T follicular helper cell (primary cell): ENCODE measurements at places on chromosomes 4 and X.

DNA sequence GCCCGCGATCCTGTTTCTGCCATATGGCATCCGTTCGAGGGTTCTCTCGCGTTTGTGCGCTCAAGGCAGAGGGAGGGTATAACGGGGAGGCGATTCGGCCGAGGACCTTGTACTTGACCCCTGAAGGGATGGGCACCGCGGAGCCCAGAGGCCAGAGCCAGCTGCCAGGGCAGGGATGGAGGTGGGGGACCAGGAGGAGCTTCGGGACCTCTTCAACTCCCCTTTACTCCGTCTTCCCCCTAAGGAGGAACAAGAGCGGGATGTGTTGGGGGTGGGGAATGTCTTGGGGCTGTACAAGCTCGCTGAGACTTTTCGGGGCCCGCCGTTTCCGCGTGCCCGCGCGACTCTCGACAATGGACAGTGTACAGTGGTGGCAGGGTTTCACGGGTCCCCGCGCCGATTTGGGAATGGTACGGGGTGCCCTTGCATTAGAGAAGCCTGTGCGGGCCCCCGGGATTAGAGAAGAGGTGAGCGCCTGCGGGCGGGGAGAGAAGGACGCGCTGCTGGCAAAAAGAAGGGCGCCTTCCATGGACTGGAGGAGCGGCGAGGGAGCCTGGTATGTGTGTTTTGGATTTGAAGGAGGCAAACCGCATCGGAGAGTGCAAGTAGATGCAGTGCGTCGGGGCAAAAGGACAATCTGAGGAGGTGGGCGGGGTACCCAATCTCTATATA lies 760 bp downstream of the UGT8 start:
- no peak for DNase-seq

DNA sequence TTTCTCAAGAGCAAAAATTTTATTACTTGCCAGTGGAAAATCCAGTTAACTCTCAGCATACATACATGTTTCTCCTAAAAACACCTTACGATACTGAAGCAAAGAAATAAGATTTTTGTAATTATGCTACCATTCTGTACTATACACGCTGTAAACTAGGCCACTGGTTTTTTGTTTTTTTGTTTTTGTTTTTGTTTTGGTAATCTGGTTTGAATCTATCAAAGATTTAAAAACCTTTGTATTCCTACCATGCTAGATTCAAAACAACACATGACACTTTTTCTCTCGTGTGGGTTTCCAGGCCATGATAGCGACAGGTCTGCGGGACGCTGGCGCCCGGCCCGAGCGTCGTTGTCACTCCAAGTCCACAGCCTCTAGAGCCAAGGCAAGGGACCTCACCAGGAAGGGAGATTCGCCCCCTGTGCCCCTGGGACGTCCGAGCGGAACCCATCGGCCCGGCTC lies 723 bp downstream of the TMEM192 start:
- no peak for DNase-seq

GRCh38 chr4:121669163-121669550 lies 27.6 kb downstream of the ANXA5 start:
- DNase-seq: no peak

GRCh38 chr4:158333820-158334219 lies 123.5 kb downstream of the TMEM144 start:
- no peak for DNase-seq

DNA sequence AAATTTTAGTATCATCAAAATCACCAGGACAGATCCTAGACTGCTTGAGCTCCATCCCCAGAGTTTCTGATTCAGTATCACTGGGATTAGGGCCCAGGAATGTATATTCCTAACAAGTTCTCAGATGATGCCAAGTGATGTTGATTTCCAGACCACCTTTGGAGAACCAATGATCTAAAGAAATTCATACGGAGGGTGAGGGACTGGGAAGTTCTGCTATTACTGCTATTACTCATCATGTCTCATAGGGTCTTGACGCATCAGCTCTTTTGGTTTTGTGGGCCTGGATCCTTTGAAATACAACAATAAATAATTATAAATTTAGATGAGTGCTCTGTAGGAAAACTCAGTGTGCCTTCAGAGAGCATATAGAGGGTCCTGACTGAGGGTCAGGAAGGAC lies 59.8 kb upstream of the LGI2 start:
- no peak for DNase-seq

DNA sequence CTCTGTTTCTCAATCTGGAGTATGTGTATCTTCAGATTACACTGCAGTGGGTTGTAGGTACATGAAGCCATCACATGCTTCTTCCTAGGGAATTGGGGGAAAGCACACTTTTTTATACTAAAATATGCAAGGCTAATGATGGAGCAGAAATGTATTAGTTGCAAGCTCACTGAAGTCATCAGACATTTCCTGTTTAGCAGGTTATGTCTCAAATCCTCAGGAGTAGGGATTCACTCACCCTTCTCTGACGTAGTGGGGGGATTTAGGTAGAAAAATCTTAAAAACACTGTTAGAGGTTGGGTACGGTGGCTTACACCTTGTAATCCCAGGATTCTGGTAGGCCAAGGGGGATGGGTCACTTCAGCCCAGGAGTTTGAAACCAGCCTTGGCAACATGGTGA lies 128.4 kb upstream of the GPC4 start:
- DNase-seq: no peak

GRCh38 chr4:72701987-72702819 lies 133.2 kb upstream of the ADAMTS3 start:
- DNase-seq: peak; percentile 6

- no peak for DNase-seq
Observed at GRCh38 chrX:143306991-143307937, 210.0 kb downstream of the SPANXN3 start.

- no peak for DNase-seq
Observed at GRCh38 chr4:94913316-94913715, 155.6 kb downstream of the BMPR1B start.

DNA sequence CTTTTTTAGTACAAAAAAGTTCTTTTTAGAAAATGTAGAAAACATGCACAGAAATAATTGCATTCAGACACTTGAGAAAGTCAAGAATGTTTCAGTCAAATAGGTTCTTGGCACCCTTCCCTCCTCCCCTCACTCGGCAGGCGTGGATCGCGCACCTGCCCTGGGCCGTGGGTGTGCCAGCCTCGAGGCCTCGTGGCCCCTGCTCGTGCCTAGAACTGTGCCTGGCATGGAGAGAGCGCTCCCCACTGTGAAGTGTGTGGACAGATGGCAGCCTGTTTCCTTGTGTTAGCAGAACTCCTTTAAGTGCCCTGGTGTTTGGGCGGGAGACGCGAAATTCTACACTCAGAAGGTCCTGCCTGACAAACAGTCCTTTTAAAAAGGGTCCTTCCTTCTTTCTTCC lies 14.7 kb downstream of the RGS12 start:
- no peak for DNase-seq

DNA sequence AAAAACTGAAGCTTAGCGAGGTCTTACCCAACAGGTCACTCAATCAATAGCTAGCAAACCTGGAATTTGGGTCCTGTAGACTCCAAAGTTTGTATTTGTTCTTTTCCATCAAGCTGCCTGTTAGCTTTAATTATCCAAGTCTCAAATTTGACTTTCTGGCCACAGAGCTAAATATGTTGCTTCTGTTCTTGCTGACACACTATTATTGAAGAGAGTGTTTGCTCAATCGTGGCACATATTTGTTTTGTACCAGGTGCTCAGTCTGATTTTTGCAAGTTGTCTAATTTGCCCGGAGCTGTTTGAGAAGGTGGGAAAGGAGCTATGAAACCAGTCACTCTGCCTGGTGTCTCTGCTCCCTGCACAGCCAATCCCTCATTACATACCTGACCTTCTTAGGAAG lies 41.7 kb upstream of the FRMD7 start:
- no peak for DNase-seq

- DNase-seq: no peak
Observed at GRCh38 chrX:63739885-63740284, 45.1 kb downstream of the ARHGEF9 start.

- DNase-seq: no peak
Observed at GRCh38 chr4:2047031-2047660, 12.0 kb upstream of the NAT8L start.

DNA sequence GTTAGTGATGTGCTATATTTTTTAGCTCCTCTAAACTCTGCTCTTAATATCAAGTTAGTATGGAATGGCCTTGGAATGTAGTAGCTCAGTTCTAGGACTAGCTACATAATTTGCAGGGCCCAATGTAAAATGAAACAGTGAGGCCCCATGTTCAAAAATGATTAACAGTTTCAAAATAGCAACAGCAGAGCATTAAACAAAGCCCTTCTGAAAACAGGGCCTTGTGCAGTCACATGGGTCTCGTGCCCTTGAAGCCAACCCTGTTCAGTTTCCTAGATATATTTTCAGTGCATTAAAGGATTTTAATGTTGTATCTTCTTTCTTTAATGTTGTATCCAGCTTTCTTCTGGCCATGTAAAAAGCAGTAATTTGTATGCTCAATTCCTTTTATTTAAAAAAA lies 82.1 kb downstream of the TASL start:
- DNase-seq: no peak

GRCh38 chrX:145563159-145563558 lies 254.5 kb upstream of the SLITRK2 start:
- DNase-seq: no peak

- no peak for DNase-seq
Observed at GRCh38 chr4:179750374-179750773, 2308.1 kb upstream of the AGA start.

DNA sequence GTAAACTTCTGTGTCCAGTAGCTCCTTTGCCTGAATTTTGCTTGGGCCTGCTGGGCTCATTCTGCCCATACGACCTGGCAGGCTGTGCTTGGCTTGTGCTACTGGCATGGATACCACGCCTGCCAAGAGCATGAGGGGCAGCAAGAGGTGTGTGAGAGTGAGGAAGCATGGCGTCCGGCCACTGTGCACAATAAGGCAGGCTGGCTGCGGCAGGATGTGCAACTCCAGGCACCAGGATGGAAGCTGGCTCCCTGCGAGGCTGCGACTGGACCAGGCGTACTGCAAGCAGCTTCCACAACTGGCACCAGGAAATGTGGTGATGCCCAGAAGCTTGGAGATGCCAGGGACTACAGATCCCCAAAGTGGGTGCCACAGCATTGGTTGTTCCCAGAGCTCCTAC lies 709.3 kb downstream of the PCDH18 start:
- no peak for DNase-seq

GRCh38 chr4:57333684-57334083 lies 223.5 kb upstream of the IGFBP7 start:
- no peak for DNase-seq

DNA sequence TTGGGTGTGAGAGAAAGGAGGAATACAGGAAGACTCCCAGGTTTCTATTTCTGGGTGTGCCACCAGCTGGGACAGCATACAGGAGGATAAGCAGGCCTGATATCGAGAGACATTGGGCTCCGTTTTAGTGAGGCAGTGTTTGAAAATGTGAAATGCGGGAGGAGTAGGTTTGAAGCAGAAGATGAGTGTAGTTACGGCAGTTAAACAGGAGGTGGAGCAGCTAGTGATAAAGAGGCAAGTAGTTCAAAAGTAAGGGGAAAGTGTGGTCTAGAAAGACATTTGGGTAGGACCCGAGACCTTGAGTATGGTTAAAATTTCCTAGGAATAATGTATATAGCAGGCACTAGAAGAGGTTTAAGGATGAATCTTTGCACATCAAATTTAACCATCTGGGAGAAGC lies 42.4 kb downstream of the DCUN1D4 start:
- DNase-seq: no peak

DNA sequence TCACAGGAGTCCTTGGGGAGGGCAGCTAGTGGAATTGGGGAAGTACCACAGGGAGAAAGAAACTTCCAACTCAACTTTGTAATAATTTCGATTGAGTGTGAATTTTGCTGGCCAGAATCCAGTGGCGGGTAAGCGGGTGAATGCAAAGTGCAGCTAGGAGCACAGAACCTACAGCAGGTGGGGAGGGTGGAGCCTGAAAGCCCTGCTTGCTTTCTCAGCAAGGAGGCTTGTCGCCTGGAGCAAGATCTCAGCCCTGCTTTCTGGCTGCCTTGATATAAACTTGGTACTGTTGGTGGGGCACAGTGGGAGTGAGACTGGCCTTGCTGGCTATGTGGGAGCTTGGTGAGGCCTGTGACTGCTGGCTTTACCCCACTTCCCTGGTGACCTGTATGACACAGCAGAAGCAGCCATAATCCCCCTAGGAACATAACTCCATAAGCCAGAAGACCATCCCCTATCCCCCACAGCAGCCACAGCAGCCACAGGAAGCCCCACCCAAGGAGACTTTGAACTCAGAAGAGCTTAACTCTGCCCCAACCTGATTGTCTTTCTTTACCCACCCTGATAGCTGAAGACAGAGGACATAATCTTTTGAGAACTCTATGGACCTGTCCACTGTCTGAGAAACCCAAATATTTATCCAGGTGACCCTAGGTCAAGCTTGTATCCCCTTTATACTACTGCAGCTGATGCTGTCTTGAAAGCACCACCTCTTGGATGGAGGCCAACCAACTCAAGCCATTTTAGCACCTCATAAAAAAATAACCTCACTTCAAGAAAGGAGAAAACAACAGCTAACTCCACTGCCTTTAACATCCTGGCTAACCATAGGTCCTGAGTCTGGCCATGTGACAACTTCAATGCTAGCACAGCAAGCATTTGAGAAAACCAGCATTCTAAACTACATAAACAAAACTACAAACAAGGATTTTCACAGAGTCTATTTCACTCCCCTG lies 87.2 kb upstream of the PDE5A start:
- no peak for DNase-seq

- DNase-seq: no peak
Observed at GRCh38 chrX:43718546-43718945, 62.4 kb downstream of the MAOA start.

GRCh38 chr4:73408181-73408867 lies 4.2 kb downstream of the ALB start:
- DNase-seq: no peak

- DNase-seq: no peak
Observed at GRCh38 chrX:40007756-40008705, 89.7 kb downstream of the BCOR start.

DNA sequence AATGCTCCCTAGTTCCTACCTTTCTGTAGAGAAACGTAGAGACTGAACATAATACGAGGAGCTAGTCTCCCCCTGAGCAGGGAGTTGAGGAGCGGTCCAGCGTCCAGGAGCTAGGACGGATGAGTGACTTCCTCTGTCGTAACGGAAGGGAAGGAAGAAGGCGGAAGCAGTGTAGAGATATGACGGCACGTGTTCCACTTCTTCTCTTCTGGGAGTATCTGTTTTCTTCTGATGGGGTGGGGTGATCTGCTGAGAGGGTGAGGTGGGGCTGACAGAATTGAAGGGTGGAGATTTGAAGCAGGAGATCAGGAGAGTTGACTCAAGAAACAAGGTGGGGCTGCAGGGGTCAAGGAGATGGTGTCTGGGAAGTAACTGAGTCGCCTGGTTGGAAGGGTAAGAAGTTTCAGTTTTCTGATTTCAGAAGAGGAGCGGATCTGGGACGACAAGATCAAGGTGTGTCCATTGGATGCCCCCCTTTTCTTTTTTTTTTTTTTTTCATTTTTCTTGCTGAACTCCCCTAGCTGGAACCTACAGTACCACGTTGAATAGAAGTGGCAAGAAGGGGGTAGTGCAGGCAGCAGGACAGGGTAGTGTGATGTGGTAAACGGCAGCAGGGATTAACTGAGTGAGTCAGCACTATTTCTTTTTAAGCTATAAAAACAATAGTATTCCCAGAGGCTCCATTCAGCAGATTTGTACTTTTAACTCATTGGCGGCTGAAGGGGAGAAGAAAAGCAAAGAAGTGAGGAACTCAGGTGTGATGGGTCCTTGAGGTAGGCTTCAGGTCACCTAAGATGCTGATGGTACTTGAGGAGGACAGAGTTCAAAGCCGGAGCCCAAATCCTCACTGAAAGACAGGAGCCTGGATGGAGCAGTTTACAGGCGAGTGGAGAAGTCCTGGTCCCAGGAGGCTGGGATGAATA lies 50.8 kb upstream of the SETD7 start:
- DNase-seq: no peak
